ENCODE measurements at places on chromosomes 13 and 19. TPM values are rescaled to one million over a fixed set of nuclear protein-coding genes. Genes with fewer than 3 reads are reported as not detected.

GRCh38 chr19:51441410-51442390 lies 16.6 kb downstream of the SIGLEC8 start:
- peak; percentile 46 for DNase-seq

DNA sequence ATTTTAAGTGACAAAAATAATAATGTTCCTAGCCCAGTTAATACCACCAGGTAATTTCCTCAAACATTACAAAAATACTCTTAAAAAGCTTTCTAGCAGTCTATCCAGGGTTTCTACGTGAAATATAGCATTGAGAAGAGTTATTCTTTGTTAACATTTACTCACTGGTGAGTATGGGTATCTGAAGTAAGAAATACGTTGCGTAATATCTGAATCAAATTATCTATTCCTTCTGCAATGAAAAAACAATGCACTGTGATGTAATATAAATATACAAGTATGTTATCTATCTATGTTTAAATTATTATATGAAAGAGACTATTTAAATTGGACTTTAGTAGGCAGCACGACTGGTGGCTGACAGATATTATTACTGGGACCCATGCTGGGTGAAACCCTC lies 5.7 kb upstream of the IGFL2 start:
- DNase-seq, result no peak

- DNase-seq, result no peak
Observed at GRCh38 chr13:79405501-79405830, 589 bp downstream of the RBM26 start.

DNA sequence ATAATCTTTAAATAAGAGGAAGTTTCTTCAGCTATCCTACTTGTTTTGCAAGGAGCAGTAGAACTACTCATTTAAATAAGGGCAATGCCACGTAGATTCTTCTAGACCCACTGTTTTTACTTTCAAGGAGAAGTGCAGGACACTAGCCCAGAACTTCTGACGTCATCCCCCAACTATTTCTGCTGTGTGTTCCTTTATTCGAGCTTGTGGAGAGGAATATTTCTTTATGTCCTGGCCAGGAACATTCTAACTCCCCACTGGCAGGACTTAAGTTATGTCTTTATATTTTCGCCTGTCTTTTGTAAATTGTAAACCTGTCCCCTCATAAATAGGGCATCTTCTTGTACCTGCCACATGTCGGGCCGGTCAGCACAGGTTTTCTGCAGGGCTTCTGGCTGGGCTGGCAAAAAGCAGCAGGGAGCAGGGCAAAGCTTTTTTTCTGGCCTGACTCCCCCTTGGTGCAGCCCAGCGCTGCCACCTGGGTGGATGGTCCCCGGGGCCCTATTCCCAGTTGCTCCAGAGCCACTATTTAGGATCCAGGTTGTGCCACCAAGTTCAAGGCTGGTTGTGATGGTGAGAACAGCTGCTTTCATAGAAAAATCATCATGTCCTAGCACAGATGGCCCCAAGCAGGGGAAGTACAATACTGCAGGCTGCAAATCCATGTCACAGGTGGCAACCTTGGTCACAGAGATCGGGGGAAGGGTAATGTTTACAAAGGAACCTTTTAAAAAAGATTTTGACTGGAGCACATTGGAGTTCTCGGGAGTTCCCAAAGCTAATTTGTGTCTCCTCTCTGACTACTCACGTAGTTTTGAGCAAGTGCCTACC lies 1.8 kb downstream of the MBNL2 start:
- DNase-seq, result no peak

GRCh38 chr13:41213919-41214318 lies 19.6 kb upstream of the KBTBD7 start:
- no peak for DNase-seq

Gene ZNF253
- 23.3 TPM for total RNA-seq

- no peak for DNase-seq
Observed at GRCh38 chr19:18297308-18297707, 15.9 kb upstream of the JUND start.

DNA sequence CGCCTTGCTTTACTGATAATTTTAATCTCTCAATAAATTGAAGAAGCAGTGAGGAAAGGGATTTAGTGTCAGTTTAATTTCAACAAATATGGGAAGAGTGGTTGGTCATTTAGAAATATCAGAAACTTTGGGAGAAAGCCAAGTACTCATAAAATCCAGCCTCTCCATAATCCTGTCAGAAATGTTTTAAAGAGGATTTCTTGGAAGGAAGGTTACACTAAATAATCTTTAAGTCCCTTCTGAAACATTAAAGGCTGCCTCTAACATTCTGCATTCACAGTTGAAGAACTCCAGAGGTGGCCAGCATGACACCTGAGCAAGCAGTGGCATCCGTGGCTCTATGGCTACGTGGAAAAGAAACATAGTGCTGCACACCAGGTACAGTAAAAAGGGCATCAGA lies 378.5 kb downstream of the ENOX1 start:
- no peak for DNase-seq

Gene ABHD13
- 8.5 TPM for total RNA-seq

Gene YJEFN3
- 5.2 TPM for total RNA-seq

Gene KLK14
- not detected for total RNA-seq

DNA sequence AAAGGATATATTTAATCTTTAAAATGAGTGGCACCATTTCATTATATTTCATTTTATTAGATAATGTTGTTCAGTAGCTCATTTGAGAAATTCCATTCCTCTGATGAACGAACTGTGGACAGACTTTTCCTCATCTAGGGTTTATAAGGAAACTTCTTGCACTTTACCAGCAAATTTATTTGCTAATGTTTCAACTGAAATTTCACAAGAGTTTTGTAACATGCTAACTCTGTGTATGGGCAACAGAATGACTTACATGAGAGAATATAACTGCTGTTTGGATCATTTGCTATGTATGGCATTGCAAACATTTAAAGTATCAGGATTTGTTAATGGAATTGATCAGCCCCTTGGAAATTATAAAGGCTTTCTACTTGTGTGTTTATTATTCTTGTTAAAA lies 3.7 kb upstream of the IRS2 start:
- DNase-seq, result no peak

DNA sequence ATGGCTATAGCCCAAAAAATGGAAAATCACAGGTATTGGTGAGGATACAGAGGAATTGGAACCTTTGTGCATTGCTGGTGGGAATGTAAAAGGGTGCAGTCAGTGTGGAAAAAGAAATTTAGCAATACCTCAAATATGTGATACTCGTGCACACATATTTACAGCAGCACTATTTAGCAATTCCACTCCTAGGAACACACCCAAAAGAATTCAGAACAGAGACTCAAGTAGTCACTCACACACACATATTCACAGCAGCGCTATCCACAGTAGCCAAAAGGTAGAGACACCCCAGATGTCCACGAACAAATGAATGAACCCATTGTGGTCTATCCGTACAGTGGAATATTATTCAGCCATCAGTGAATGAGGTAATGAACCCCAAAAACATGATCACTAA lies 114.0 kb downstream of the COL4A2 start:
- no peak for DNase-seq

Gene KLK5
- total RNA-seq, result not detected

- DNase-seq, result no peak
Observed at GRCh38 chr13:114032126-114032799, 58.4 kb upstream of the C13orf46 start.

Data from endothelial cell (in vitro differentiated cells).